Right lung (tissue), 10 donors: ENCODE measurements at places on chromosomes 2 and 18. TPM values are rescaled to one million over a fixed set of nuclear protein-coding genes. Genes with fewer than 3 reads are reported as not detected.
A peak's percentile ranks its signal among the peaks of the same experiment; 100 is the strongest.

The DNAJC5G gene
- polyA plus RNA-seq = 0.23 TPM

The SSB gene
- 175 TPM for polyA plus RNA-seq

The POMC gene
- 0.94 TPM for polyA plus RNA-seq

The DYSF gene
- polyA plus RNA-seq = 21.1 TPM

The PFN4 gene
- polyA plus RNA-seq = 3.2 TPM

The FBXO48 gene
- 2.6 TPM for polyA plus RNA-seq

The PDE11A gene
- polyA plus RNA-seq = 0.19 TPM

The PHLPP1 gene
- polyA plus RNA-seq = 9.2 TPM

The PASK gene
- 25.0 TPM for polyA plus RNA-seq

The RAB31 gene
- 40.6 TPM for polyA plus RNA-seq

The TM4SF20 gene
- 0.08 TPM for polyA plus RNA-seq

The CFC1 gene
- 11.2 TPM for polyA plus RNA-seq

DNA sequence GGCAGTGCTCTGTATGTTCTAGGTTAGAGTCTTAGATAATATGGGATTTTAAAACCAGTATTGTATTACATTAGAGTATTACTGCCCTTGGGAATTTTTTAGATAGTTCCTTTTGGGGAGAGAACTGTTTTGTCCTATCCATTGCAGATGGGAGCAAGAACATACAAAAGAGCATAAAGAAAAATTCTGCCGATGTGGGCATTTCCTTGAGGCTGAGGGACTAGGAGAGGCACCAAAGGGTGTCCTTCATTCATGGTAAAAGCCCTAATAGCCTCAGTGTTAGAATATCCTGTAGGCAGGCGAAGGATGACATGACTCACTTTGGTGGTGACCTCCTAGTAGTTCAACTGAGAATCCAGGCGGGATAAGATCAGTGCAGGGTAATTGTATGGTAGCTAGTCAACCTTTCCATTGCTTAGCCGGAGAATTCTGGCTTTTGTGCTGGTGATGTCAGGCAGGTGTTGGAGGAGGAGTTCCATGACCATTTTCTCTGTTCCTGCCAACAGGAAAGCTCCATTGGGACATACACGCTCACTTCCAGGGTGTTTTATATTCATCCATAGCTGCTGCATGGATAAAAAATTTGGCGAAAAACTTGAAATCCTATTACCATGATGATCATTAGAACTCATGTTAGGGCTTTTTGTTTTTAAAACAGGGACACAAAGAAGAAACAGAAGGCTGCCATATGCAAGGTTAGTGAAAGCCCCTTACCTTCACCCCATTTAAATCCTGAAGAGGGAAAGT, 28.1 kb downstream of the EPAS1 start:
- no peak for DNase-seq

- DNase-seq = no peak
Measured at GRCh38 chr2:241729868-241730267, 4.6 kb upstream of the D2HGDH start.

DNA sequence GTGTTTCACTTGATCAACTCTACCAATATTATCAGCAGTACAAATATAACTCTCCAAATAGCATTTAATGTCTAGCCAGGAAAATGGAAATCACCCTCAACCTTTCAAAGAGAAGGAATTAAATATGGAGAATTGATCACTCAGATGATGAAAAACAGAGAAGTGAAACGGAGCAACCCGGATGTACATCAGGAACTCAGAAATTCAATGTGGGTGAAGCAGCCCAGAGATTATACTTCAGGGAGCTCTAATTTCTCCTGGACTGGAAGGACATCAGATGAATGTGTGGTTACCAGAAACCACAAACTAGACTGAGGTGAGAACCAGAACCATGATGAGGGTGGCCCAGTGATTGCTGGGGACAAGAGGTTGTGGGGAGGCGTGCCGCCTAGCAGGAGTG, 35.5 kb upstream of the COBLL1 start:
- no peak for DNase-seq

GRCh38 chr2:8118940-8119781, 562.7 kb upstream of the ID2 start:
- no peak for DNase-seq

DNA sequence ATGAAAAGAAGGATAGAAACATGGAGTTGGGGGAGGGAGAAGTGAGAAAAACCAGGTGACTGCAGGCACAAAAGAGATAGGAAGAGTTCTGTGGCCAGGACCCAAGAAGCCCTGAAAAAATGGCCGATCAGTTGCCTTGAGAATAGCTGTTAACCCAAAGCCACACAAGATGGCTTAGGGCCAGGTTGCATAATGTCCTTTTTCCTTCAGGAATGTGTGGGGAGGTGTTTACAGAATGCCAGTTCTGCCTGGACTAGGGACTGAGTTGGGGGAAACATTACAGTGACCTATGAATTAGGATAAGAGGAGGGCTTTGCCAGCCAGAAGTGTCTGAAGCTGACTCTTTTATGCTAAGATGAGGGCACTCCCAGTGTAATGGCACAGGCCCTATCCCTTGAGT, 17.1 kb downstream of the FAM110C start:
- DNase-seq = no peak

- no peak for DNase-seq
Measured at GRCh38 chr2:71150082-71150816, 19.8 kb downstream of the MPHOSPH10 start.

DNA sequence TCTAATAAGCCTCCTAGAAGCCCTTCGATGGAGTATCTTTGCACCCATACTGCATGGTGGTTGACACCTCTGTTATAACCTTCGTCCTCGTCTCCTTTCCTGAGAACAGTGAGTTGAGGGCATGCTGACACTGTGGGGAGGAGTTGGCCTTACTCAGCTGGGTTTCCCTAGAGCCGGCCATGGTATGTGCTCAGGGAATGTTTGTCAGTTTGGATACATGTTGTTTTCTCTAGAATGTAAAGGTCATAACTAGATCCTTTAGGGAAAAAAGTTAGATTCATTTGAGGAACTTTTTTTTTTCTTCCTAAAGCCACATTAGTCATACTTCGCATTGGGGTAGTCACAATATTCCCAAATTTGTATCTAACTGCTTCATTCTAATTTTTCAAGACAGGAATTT, 106.0 kb upstream of the FOSL2 start:
- DNase-seq = no peak

GRCh38 chr2:224970311-224970710, 72.0 kb downstream of the DOCK10 start:
- no peak for DNase-seq

- DNase-seq = peak; percentile 54
Measured at GRCh38 chr2:5482929-5483331, 209.3 kb upstream of the SOX11 start.

- DNase-seq = no peak
Measured at GRCh38 chr2:107602801-107603200, 223.9 kb upstream of the RGPD4 start.

DNA sequence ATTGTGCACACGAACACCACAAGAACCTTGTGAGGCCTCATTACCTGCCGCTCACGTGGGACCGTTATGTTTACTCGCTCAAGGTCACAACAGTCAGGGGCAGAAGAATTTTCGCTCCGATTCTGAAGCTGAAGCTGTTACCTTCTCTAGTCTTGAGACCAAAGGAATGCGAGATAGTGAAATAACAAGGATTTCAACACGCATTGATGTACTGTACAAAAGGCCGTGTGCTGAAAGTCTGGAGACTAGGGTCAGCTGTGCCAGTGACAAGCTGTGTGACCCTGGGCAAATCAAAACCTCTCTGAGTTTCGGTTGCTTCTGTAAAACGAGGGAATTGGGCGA, 583 bp downstream of the NEMP2 start:
- DNase-seq = no peak

- no peak for DNase-seq
Measured at GRCh38 chr2:114010001-114010400, 120.1 kb downstream of the ACTR3 start.

- no peak for DNase-seq
Measured at GRCh38 chr2:108894766-108895165, 94.3 kb downstream of the EDAR start.

DNA sequence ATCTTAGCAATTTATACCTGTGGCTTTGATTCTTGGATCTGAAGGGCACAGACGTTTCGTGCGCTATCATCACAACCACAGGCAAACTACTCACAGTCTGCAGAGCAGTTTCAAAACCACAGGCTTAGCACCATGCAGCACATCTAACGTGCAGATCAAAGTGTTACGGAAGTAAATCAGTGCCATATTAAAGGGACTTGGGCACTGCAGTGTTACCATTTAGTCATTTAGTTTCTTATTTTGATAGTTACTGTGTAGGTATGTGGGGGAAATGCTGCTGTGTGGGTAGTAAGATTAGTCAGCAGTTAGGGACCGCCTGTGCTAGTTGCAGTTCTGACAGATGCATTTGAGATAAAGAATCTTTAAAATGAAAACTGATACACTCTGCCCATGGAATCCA, 384.0 kb downstream of the NBAS start:
- no peak for DNase-seq

DNA sequence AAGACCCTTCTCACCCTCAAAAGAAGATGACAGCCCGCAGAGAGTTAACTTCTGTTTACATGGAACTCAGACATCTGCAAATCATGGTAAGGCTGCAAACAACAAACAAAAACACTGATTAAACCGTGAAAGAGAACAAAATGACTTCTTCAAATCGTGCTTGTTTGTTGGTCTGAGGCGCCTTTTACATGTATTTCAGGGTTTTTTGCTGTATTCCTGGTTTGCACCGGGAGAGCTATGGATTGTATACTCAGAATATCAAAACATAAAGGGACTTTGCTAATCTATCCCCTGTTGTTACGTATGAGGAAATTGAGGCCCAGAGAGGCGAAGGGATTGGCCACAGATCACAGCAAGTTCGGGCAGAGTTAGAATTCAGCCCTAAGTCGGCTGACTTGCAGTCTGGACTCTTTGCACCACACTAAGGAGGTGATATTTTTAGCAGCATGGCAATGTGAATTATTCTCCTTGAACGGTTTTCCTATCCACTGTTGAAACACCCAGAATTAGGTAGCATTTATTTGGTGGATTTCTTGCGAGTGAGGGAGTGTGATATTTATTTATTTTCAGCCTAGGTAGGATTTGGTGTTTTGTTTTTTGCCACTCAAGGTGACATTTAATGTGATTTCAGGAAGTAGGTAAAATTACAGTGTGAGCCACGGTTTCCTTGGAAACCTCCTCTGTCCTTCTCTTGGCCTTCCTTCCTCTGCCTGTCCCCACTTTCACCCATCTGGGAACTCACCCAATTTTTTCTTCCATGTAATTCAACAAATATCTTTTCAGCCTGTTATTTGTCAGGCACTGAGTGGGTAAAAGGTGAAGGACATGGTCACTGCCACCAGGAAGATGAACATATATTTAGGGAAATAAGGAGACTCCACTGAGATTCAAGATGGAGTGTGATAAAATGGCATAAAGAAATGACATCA, 980 bp upstream of the PDE6D start:
- peak; percentile 30 for DNase-seq

DNA sequence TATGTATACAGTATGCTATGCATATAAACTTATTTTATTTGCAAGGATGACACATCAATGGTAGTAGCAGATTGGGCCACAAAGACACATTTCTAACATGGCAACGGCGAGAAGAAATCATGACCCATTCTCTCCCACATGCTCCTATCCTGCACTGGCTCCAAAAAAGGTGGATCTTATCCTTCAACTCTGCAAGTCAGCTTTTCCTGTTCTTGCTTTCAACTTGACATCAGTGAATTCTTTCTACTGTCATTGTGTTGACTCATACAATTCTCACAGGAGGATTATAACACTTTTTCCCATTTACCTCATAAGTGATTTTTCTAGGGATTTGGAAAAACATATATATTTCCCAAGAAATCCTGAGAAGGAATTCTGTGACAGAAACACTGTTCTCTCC, 53.1 kb downstream of the ACVR1 start:
- no peak for DNase-seq

DNA sequence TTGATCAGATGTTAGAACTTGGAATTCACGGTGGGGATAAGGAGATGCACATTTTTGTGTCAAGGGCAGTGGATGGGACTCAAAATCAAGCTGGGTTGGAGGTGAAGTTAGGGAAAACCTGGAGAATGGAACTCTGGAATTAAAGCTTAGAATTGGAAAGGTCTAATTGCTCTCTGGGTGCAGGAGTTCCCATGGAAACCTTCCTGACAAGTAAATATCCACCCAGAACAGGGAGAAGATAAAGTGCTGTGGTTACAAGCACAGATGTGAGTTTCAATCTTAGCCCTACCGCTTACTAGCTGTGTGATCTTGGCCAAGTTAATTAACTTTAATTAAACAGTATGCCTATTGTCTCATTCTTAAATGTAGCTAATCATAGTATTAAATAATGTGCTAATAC, 71.3 kb upstream of the TCF7L1 start:
- no peak for DNase-seq

DNA sequence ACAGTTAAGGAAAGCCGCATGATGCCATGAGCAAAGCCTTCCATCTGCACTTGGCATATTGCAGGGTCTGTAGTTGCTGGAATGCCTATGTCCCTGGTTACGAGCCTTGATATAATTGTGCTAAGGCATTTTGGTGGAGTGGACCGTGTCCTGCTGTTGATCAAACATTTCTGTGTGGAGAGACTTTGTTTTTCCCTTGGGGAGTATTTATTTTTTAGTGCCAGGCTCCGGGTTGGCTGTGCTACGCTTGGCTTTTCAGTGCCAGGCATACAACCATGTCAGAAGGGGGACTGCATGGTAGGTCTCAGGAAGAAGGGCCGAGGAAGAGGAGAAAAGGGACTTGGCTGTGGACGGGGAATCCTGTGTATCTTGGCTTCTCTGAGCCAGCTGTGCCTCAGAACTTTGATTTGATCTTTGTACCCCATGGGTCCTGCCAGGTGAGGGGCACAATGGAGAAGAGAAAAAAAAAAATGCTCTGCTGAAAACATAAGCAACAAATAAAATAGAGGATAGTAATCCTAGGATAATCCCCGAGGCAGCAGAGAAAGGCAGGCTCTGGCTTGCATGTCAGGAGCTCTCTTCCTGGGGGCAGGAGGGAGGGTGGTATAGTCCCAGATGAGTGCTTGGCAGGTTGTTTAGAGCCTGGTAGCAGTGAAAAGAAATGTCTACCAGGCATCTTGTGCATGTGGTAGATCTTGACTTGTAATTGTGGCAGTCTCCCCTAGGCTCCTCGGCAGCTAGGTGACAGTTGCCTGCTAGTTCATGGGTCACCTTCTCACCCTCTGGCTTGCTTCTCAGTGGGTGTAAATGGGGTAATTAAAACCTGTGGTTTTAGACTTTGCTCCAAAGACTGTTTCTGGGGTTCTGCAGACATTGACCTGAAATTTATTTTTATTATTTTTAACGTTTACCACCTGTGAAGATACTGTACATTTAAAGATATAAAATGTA, 233.0 kb downstream of the NEDD4L start:
- no peak for DNase-seq

DNA sequence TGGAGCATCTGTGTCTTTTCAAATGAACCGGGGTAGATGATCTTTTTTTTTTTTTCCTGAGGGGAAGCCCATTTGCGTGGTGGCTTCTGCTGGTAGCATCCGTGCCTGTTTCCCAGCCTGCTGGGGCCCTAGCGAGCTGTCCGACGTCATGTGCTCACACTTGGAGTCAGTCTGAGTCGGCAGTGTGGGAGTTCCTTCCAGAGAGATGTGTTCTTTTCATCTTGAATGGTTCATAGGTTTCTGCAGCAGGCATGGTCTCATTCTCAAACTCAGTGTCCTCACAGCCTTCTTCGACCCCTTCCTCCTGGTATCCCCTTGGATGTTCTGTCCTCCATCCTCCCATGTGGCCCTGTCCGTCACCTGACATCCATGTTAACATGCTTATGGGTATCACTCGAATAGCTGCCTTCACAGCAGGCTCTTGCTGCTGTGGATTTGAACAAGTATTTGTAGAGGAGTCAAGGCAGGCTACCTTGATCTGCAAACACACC, 51.0 kb downstream of the LDLRAD4 start:
- no peak for DNase-seq
